ENCODE measurements at places on chromosomes 6 and 20.

DNA sequence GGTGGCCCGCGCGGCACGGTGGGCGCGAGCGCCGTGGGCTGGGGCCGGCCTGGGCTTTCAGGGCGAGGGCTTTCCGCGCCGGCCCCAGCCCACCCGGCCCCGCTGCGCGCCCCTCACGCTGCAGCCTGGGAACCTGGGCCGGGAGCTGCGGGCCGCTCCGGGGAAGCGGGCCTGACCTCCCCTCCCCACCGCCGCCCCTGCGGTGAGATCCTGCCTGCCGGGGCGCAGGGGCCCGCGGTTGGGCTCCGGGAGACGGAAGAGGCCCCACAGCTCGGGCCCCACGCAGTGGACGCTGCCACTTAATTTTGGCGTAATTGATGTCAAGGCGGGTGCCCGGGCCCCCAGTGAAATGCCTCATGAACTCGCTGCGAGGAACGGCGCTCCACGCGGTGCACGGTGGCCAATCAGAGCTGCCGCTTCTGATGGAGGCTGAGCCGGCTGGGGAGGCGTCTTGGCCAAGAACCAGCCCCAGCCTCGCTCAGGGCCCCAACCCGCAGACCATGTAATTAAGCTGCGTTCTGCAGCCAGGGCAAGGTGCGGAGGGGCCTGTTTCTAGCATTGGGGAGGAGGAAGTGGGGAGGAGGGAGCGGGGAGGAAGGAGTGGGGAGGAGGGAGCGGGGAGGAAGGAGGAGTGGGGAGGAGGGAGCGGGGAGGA, 96.1 kb upstream of the BHLHE23 start:
- peak; percentile 47 for DNase-seq

- no peak for DNase-seq
These were observed 6.8 kb downstream of the ADNP start for GRCh38 chr20:50924261-50924920.

GRCh38 chr20:50610212-50610718, 81.1 kb downstream of the RIPOR3 start:
- no peak for DNase-seq

DNA sequence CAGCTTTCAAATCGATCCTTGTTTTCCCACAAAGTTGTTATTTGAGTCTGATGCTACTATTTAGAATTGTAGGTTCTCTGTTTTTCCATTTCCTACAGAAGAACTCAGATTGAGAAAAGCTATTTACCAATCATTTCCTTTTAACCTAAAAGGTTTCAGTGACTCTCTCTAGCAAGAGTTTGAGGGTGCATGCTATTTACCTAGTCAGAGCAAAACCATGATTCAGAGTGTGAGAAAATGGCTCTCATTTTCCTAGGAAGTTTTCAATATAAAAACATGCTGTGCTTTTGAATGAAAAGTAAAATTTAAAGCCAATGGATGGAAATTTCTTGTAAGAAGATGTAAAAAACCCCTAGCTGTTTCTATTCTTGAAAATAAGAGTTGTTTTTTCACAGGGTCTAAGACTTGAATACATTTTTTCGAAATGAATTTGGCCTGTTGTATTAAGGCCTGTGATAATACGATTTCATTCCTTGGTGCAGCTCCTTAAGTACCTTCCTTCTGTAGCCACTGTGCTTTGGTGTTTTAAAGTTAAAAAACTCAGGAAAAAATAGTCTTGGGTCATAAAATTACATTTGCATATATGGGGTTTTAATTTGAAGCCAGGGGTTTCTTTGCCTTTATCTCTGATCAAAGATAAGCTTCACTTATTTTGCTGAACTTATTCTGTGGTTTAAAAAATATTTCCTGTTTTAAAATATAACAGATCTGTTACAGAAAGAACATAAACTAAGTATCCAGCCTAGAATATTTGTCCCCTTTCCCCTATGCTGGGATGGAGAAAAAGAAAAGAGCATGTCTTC, 18.0 kb upstream of the RSPH3 start:
- no peak for DNase-seq

DNA sequence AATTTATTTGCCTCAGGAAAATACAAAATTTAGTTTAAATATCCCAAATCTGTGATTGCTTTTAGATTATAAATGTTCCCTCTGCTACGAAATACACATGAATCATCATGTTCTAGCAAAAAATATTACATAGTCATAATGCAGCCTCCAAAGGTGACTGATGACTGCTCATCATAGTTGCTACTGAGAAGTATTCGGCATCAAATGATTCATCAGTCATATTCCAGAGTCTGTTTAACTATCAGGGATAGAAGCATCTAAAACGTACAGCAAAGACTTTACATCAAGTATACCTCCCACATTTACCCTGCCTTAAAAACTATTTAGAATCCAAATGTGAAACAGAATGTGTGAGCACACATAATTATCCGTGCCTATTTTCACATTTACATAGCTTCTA, 626.0 kb downstream of the CDH26 start:
- DNase-seq: no peak

DNA sequence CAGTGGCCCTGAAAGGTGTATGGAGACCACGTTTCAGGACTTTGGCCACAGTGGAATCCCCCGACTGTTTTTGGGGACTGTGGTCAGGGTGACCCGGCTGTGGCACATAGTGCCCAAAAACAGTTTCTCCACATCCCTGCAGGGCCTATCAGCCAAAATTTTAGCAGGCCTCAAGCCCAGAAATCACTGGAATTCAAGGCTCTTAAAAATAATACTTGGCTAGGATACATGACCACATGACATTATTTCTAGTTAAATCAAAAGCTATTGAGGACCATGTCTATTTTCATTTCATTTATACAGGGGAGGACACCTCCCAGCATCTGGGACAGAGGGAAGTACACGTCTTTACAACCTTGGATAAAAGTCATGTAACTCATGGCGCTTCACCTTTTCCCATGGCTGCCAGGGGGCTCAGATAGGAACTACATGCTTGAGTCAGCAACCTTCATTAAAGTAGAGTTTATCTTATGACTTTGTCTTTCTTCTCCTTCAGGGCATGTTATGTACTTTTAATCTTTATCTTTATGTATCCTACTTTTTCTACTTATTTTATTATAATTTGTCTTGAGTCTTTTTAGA, 70.8 kb upstream of the CD93 start:
- no peak for DNase-seq

DNA sequence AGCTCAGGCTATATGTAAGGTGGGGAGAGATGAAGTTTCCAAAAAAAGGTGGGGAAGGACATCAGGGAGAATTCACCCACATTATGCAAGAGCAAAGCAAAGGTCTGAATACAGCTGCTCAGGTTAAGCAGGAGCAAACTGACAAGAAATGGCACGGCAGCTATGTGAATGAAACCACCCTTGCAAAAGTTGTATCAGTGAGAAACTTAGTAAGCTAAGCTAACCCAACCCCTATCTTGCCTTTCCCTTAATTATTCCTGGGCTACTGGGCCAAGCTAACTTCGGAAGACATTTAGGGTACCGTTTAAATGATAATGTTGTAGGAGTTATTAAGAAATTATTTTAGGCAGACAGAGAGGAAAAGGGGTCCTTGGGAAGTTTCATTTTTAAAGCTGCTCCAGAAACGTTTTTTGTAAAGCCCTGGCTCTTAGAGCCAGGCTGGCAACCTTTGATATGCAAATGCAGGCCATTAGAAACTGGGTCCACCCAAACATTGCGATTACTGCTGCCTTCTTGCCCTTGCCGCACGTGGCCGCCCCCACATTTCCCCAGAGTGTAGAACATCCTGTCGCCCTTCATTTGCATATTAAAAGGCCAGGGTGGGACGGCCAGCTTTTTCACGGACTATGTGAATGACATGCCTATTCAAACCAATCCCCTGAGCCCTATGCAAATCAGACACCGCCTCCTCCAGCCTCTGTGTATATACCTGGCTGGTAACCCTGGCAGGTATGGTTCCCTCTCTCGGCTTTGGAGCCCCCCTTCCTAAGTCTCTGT, 60.5 kb upstream of the SAMD5 start:
- DNase-seq: no peak

- DNase-seq: no peak
These were observed 18.0 kb downstream of the ATP9A start for GRCh38 chr20:51750037-51750769.

DNA sequence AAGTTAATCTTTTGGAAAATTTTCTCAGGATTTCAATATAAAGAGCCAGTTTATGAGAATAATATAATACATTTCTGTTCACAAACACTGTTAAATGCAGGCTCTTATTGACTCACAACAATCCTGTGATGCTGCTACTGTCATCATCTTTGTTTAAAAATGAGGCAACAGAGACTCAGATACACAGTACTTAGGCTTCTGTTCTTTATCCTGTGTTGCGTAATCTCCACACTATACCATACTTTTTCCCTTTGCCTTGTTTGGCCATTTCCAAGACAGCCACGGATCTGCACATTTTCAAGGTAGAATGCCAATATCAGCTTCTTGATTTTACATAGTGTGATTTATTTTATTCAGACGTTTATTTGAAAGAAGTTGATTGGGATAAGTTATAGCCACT, 699.0 kb upstream of the CITED2 start:
- no peak for DNase-seq

DNA sequence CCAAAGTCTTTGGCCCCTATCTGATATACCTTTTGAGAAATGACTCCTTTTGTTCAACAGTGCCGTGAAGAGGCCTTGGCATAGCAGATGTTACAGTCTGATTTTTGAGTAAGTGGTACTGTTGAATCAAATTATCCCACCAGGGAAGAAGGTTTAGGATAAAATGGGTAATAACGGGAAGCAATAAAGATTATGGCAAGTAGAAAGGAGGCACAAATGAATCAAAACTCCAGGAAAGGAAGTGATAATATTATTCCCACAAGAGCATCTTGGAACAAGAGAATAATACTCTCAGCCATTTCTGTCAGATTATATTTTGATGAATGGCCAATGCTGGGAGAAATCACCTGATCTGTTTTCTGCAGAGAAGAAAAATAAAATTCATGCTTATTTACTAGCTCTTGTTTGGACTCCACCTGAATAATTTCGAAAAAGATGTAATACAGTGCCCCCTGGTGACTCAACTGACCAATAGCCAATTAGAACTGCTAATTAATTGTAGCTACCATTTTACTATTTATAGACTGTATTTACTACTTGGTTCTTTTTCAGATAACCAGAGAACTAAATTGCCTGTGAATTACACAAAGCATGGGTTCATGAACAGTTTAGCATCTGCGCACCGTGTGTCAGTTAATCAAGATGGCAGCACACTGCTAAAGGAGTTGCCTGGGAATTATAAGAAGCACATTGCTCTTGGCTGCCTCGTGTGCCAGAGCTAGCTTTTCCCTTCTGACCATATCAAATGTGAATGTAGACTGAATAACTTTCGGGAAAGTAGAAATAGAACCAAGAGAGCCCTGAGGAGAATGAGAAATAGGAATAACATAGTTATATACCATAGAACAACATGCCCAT, 78.5 kb upstream of the TRDN start:
- no peak for DNase-seq

GRCh38 chr6:17096652-17097051, 5.2 kb upstream of the STMND1 start:
- no peak for DNase-seq

- DNase-seq: no peak
These were observed 26.5 kb downstream of the PPP1R3G start for GRCh38 chr6:5111626-5112025.

GRCh38 chr6:80441131-80441530, 334.7 kb downstream of the BCKDHB start:
- DNase-seq: no peak

GRCh38 chr6:118220429-118221128, 313.5 kb downstream of the SLC35F1 start:
- no peak for DNase-seq

DNA sequence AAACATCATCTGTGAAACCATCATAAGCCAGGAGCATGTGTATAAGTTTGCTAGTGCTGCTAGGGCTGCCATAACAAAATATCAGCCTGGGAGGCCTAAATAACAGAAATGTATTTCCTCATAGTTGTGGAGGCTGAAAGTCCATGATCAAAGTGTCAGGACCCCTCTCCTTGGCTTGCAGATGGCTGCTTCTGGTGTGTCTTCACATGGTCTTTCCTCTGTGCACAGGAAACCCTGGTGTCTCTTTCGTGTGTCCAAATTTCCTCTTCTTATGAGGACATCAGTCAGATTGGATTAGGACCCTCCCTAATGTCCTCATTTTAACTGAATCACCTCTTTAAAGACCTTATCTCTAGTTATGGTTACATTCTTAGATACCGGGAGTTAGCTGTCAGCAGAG, 6.2 kb upstream of the CITED2 start:
- no peak for DNase-seq

DNA sequence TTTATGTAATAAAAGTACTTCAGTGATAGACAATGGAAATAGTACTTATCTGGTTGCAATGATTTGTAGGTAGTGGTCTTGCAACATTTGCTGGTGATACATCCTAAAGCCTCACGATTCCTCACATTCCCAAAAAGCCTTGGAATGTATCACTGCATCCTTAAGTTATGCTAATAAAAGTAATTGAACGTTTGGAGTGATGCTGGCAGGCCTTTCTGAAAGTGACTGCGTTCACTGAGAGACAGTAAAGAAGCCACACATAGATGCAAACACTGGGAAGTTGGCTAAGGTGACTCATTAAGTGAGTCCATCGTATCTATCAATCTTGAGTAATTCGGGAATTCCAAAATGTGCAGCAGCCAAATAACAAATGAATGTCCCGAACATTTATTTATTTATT, 444.1 kb upstream of the SOX4 start:
- DNase-seq: no peak

GRCh38 chr6:110658631-110659211, 156.5 kb downstream of the CDK19 start:
- DNase-seq: no peak

GRCh38 chr6:169881976-169882375, 130.6 kb downstream of the ERMARD start:
- no peak for DNase-seq

- no peak for DNase-seq
These were observed 10.3 kb upstream of the TBC1D32 start for GRCh38 chr6:121344539-121344938.

DNA sequence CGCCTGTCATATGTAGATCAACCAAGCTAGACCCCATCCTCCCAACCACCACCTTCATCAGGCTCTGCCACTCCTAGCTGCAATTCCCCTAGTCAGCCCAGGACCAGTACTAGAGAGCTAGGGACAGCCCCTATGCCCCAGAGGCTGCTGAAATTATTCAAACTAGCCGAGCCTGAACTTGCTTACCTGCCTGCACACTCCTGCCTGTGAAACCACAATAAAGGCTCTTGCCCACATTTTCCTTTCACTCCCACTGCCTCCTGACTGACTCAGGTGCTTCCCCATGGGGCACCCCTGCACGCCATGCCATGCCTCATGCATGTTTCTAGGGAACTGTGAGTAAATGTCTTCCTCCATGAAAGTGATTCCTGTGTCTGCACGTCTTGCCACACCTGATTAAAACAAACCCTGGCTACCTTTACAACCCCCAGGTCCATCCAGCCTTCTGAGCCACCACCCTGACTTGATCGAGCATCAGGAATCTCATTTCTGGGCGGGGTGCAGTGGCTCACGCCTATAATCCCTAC, 66.5 kb upstream of the IER3 start:
- DNase-seq: peak; percentile 39

GRCh38 chr6:95087394-95088097, 489.8 kb upstream of the MANEA start:
- no peak for DNase-seq
